ENCODE measurements at places on chromosomes 3 and 15. TPM values are rescaled to one million over a fixed set of nuclear protein-coding genes. Genes with fewer than 3 reads are reported as not detected.

SLC22A13 gene
- not detected for total RNA-seq

COPS2 gene
- total RNA-seq, result 72.0 TPM

ZNF501 gene
- total RNA-seq, result 2.0 TPM

- H3K4me1 ChIP-seq, result peaks cover 46% of the 10 kb centered on the region
- peak overlapping the region; percentile 92 for H3K27ac ChIP-seq
- peak overlapping the region; percentile 25 for H3K4me3 ChIP-seq
- H3K36me3 ChIP-seq, result no peaks in the 10 kb centered on the region
- peak; percentile 58 for DNase-seq
Observed at GRCh38 chr3:47227678-47228077, 54.9 kb downstream of the KIF9 start.

- peaks cover 4% of the 10 kb centered on the region for H3K36me3 ChIP-seq
- DNase-seq, result peak; percentile 36
- peaks cover 7% of the 10 kb centered on the region for H3K4me1 ChIP-seq
- H3K27me3 ChIP-seq, result no peaks in the 10 kb centered on the region
- H3K27ac ChIP-seq, result peak overlapping the region; percentile 56
Observed at GRCh38 chr15:88472225-88472624, 4.7 kb downstream of the MRPS11 start.

DNA sequence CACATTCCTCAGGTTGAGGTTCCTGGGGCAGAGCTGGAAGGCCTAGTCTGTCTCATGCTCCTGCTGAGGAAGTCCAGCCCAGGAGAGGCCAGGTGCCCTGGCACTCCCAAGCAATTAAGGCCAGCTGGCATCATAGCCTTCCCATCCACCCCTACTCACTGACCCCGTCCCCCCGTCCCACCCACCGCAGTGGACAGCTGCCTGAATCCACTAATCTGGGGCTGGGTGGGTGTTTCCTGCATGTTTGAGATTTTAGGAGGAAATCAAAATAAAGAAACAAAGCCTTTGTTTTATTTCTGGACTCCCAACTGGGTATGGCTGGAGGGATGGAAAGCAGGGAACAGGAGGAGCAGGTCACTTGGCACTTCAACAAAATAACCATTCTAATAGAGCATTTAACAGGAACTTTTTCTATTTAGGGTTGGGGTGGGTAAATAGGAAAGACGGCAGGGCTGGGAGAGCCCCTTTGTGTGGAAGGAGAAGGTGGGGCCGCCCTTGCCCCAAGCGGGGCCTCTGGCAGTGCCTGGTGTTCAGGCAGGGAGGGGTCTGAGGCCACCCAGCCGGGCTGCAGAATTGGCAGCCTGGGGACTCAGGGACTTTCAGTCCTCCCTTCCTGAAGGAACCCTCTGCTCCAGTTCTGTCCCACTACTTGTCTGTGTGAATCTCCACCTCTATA, 8.5 kb downstream of the MRAS start:
- H3K4me3 ChIP-seq, result no peak overlapping the region

DNA sequence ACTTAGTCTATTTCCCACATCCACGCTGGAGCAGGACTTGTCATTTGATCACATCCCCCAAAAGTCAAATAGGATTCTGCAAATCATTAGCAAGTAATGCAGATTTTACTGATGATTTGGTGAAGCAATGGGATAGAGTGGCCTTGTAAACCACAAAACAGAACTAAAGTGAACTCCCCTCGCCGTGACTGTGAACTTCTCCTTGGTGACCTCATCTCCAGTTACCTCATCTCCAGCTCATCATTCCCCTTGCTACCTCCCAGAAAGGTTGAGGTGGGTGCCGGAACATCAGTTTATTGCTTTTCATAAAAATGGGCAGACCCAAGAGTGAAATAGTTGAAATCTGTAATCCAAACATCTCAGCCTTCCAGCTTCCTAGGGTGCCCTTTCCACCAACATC, 36.7 kb upstream of the ADPGK start:
- H3K36me3 ChIP-seq, result no peaks in the 10 kb centered on the region
- H3K27me3 ChIP-seq, result no peaks in the 10 kb centered on the region
- DNase-seq, result no peak
- no peak overlapping the region for H3K27ac ChIP-seq
- no peak overlapping the region for H3K4me3 ChIP-seq

DNA sequence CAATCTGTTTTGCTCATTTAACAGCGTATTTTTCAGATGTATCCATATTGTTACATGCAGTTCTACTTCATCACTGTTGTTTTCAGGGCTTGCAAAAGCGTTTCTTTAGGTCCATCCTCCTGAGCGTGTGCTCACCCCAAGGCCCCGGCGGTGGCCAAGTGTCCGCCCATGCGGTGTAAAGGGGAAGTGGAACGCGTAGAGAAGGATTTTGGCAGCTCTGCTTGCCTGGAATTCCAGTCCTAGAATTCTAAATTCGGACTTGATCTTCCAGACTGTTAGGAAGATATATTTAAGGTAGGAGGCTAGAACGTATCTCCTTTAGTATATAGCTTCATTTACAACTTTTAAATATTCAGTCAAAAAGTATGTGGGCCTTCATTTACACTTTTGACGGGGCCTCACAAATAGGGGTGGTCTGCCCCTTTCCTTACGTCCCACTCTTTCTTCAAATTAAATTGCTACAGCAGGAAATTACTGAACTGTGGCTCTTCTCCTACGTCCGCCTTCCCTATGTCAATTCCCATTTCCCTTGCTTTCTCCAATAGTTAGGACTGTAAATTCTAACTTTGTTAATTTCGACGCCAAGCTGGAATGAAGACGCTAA, 609 bp upstream of the TBC1D23 start:
- H3K27ac ChIP-seq, result no peak overlapping the region
- no peaks in the 10 kb centered on the region for H3K36me3 ChIP-seq
- no peaks in the 10 kb centered on the region for H3K27me3 ChIP-seq
- H3K4me1 ChIP-seq, result no peaks in the 10 kb centered on the region

GRCh38 chr15:98698792-98699191, 50.5 kb downstream of the IGF1R start:
- no peak overlapping the region for H3K27ac ChIP-seq
- no peaks in the 10 kb centered on the region for H3K27me3 ChIP-seq
- no peaks in the 10 kb centered on the region for H3K4me1 ChIP-seq
- no peak for DNase-seq

- H3K27me3 ChIP-seq, result no peaks in the 10 kb centered on the region
- no peak overlapping the region for H3K4me3 ChIP-seq
- H3K4me1 ChIP-seq, result peaks cover 3% of the 10 kb centered on the region
- no peaks in the 10 kb centered on the region for H3K36me3 ChIP-seq
- DNase-seq, result no peak
Observed at GRCh38 chr15:83886321-83886720, 232.4 kb downstream of the ADAMTSL3 start.

All from GM12878 (cell line).